ENCODE measurements at places on chromosomes 2 and 18.
A peak's percentile ranks its signal among the peaks of the same experiment; 100 is the strongest.

- H3K36me3 ChIP-seq, result no peaks in the 10 kb centered on the region
- H3K4me1 ChIP-seq, result no peaks in the 10 kb centered on the region
- no peak for DNase-seq
- no peaks in the 10 kb centered on the region for H3K27me3 ChIP-seq
- H3K27ac ChIP-seq, result no peak overlapping the region
These were observed 988 bp upstream of the KCNE4 start for GRCh38 chr2:223050900-223051504.

- no peaks in the 10 kb centered on the region for H3K36me3 ChIP-seq
- H3K4me3 ChIP-seq, result no peak overlapping the region
- DNase-seq, result no peak
- H3K4me1 ChIP-seq, result no peaks in the 10 kb centered on the region
These were observed 179.8 kb upstream of the EPAS1 start for GRCh38 chr2:46117379-46117778.

- no peaks in the 10 kb centered on the region for H3K36me3 ChIP-seq
- no peaks in the 10 kb centered on the region for H3K27me3 ChIP-seq
- H3K4me3 ChIP-seq, result no peak overlapping the region
- peaks cover 3% of the 10 kb centered on the region for H3K4me1 ChIP-seq
- no peak overlapping the region for H3K27ac ChIP-seq
These were observed 41.1 kb downstream of the GRHL1 start for GRCh38 chr2:9992427-9993187.

- no peaks in the 10 kb centered on the region for H3K4me1 ChIP-seq
- H3K27ac ChIP-seq, result no peak overlapping the region
- no peaks in the 10 kb centered on the region for H3K27me3 ChIP-seq
- DNase-seq, result no peak
- no peak overlapping the region for H3K4me3 ChIP-seq
These were observed 139.0 kb upstream of the NXPH2 start for GRCh38 chr2:138919120-138919747.

- H3K27ac ChIP-seq, result no peak overlapping the region
- no peak overlapping the region for H3K4me3 ChIP-seq
- DNase-seq, result no peak
- H3K4me1 ChIP-seq, result no peaks in the 10 kb centered on the region
These were observed 31.9 kb upstream of the BMPR2 start for GRCh38 chr2:202344178-202344577.

GRCh38 chr18:35240664-35241447 lies at the start of gene ZNF397:
Gene ZNF397, plus strand, starts transcription at chr18:35241034. Its CDS starts 1,437 bp downstream, at chr18:35242471.
- H3K36me3 ChIP-seq, result peaks cover 27% of the 10 kb centered on the region
- peak within 1 kb of the TSS; percentile 99 for H3K27ac ChIP-seq
- no peaks in the 10 kb centered on the region for H3K27me3 ChIP-seq
- DNase-seq, result peak; percentile 96
- H3K4me3 ChIP-seq, result peak within 1 kb of the TSS; percentile 69

- no peak overlapping the region for H3K4me3 ChIP-seq
- no peaks in the 10 kb centered on the region for H3K27me3 ChIP-seq
- no peak for DNase-seq
These were observed 137.3 kb downstream of the DTNA start for GRCh38 chr18:34847408-34847807.

- H3K27ac ChIP-seq, result no peak overlapping the region
- H3K27me3 ChIP-seq, result no peaks in the 10 kb centered on the region
- H3K4me1 ChIP-seq, result peaks cover 12% of the 10 kb centered on the region
- H3K4me3 ChIP-seq, result no peak overlapping the region
- DNase-seq, result no peak
These were observed 25.7 kb downstream of the LPIN1 start for GRCh38 chr2:11771971-11772615.
